ENCODE measurements at places on chromosomes 13 and 19.
A peak's percentile ranks its signal among the peaks of the same experiment; 100 is the strongest.

GRCh38 chr19:13082192-13083007 lies 20.3 kb downstream of the LYL1 start:
- peak; percentile 29 for DNase-seq

DNA sequence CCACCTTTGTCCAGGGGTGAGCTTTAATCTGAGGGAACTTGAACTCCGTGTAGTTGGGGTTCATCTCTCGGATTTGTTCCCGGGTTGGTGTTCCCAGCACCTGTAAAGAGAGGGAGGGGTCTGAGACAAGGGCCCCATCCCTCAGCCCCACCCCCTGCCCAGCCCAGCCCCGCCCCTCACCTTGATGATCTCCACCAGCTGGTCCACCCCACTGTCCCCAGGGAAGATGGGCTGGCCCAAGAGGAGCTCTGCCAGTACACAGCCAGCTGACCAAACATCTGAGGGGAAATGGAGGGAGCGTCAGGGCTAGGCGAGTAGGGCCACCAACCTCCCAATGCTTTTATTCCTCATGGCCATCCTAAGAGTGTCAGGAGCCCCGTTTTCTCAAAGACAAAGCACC lies 9.3 kb downstream of the GSK3A start:
- no peak for DNase-seq

- DNase-seq: no peak
Measured at GRCh38 chr19:12485052-12485416, 418 bp upstream of the ZNF709 start.

- DNase-seq: no peak
Measured at GRCh38 chr19:46224773-46225172, 4.8 kb upstream of the IGFL1 start.

DNA sequence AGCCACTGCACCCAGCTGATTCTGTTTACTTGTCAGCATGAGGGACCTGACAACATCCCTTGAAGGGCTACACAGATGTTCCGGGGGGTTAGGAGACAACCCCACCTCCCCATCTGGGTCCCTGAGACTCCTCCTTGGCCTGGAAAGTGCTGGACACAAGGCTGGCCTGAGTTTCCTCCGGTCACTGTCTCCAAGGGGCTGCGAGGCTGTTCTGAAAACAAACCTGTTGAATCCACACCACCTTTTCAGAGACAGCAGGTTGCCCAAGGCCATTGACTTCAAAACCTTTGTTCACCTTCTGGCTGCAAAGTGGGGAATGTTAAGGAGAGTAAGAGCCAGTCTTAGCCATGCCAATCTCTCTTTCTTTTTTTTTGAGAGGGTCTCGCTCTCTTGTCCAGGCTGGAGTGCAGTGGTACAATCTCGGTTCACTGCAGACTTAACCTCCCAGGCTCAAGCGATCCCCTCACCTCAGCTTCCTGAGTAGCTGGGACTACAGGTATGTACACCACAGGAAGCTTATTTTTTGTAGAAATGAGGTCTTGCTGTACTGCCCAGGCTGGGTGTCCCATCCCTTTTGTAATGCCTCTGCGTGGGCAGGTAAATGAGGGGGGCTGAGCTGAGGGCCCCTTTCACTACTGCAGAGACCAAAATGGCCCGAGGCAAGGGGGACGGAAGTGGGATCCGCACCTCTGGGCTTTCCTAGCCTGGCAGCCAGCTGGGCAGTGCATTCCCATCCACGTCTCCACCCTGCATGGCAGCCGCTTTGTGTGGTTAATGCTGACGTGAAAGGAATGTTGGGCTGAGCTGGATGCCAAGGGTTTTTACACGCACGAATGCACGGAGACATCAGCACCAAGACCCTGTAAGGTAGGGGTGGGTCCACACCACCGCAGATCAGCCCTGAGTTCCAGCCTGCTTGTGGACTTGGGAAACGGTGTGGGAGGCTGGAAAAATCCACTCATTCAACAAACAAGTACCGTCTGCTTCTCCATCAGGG lies 1.9 kb upstream of the ZNF628 start:
- DNase-seq: no peak

- DNase-seq: no peak
Measured at GRCh38 chr19:3695986-3696659, 4.1 kb downstream of the PIP5K1C start.

- no peak for DNase-seq
Measured at GRCh38 chr13:112651750-112652511, 37.9 kb upstream of the ATP11A start.

- peak; percentile 13 for DNase-seq
Measured at GRCh38 chr19:15635016-15635805, 5.5 kb upstream of the CYP4F3 start.

- DNase-seq: peak; percentile 85
Measured at GRCh38 chr19:511101-511851, 4.0 kb downstream of the TPGS1 start.

DNA sequence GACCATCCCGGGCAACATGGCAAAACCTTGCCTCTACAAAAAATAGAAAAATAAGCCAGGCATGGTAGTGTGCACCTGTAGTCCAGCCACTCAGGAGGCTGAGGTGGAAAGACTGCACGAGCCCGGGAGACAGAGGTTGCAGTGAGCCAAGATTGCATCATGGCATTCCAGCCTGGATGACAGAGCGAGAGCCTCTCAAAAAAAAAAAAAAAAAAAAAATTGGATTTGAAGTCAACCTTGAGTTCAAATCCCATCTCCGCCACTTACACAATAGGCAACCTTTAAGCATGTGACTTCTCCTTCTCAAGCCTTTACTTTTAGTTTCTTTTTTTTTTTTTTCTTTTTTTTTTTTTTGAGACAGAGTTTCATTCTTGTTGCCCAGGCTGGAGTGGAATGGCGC lies 12.0 kb downstream of the KASH5 start:
- DNase-seq: no peak

DNA sequence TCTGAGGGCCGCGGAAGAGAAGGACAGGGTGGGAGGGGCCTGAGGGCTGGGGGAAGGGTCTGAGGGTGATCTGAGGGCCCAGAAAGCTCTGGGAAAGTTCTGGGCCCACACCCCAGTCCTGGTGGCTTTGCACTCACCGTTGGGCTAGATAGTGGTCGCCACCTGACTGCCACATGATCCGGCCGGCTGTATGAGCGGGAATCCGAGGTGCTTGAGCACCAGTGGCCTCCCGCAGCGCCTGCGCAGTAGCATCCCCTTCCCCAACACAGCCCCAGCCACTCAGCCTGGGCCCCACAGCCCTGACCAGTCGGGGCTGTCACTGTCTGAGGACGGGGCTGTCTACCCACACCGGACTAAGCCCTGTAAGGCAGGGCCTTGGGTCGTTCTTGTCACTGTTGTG lies 15.0 kb downstream of the PRODH2 start:
- DNase-seq: peak; percentile 22

DNA sequence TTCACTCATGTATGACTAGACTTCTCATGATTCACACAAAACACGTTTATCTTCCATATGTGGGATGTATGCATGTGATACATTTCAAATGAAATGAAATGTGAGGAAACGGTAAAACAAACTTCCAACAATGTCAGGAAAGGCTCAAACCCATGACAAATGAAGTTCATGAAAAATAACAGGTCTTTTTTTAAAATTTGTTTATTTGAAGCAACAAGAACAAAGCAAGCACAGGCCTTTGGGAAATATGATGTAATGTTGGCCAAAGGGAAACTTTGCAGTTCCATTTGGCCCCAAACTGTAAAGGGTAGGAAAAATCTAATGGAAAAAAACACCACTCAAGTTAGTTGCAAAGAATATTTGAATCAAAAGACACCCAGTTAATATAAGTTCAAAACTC lies 463.8 kb upstream of the ARGLU1 start:
- no peak for DNase-seq

DNA sequence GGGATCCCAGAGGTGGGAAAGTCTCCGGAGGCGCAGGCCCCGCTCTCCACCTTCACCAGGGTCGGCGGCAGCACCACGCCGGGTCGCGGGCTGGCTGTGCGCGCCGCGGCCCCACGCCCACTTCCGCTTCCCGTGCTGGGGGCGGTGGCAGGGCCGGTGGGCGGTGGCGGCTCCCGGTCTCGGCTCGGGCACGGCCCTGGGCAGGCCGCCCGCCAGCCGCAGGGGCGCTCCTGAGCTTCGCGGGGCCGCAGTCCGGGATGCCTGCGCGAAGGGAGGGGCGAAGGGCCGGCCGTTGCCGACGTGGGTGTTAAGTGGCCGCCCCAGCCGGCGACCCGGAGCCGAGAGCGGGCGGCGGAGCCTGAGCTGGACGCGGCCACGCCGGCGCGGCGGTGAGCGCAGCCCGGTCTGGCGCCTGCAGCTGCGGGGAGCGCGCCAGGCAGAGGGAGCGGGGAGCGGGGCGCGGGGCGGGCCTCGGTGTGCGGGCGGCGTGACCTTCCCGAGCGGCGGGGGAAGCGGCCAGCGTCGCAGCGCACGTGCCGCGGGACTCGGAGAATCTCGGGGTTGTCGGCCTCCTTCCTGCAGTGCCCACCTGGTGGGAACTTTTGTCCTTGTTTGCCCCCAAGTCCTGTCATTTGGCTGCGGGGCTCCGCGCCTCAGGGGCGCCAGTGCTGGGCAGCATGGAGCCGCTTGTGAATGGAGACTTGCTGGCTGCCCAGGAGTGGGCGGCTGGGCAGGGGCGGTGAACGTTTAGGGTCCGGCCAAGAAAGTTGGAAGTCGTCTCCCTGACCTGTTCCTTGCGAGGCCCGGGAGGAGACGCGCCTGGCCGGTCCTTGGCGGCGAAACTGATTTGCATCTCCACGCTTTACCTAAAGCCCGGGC lies at the start of gene SLC25A15:
Gene SLC25A15, plus strand, starts transcription at position 337 of the 879 bp plus-strand sequence. CDS start 3,616 bp downstream, outside the sequence.
- DNase-seq: peak; percentile 94

DNA sequence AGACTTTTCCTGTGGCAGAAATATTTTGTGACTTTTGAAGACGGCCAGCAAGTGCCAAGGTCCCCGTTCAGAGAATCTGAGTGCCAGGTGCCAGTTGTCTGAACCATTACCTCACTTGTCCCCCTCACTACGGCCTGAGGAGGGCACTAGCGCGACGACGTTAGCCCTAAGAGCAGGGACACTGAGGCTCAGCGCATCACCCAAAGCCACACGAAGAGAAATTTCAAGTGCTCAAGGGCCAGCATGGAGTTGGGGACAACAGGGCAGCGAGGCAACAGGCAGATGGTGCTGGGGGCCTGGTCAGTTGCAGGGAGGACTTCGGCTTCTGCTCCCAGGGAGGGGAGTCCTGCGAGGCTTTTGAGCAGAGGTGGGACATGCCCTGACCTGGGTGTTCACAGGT lies 9.5 kb upstream of the TYK2 start:
- DNase-seq: no peak

GRCh38 chr13:106867249-106867648 lies 299.3 kb upstream of the ARGLU1 start:
- no peak for DNase-seq
